ENCODE measurements at places on chromosomes 2 and 18.
A peak's percentile ranks its signal among the peaks of the same experiment; 100 is the strongest.

- ATAC-seq, result peak; percentile 32
Measured at GRCh38 chr2:181995289-181995688, 9.6 kb downstream of the PPP1R1C start.

GRCh38 chr2:23924589-23925359 lies 2.1 kb downstream of the ATAD2B start:
- no peak for ATAC-seq

DNA sequence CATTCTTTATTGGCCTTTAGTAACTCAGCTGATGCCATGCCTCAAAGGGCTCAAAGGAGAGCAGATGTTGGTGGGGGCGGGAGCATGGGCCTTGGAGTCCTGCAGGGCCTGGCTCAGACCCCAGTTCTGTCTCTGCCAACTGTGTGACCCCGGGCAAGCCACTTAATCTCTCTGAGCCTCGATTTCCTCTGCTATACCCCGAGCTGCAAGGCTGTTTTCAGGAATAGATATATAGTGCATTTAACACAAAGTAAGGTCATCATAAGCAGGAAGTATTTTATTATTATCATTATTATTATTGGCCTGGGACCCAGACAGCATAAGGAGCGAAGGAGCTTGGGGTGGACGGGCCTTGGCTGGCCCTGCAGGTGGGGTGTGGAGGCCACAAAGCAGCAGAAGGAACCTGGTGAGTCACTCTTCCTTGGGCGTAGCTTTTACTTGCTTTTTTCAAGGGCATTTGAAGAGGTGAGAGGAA lies 162.7 kb downstream of the INHBB start:
- no peak for ATAC-seq

DNA sequence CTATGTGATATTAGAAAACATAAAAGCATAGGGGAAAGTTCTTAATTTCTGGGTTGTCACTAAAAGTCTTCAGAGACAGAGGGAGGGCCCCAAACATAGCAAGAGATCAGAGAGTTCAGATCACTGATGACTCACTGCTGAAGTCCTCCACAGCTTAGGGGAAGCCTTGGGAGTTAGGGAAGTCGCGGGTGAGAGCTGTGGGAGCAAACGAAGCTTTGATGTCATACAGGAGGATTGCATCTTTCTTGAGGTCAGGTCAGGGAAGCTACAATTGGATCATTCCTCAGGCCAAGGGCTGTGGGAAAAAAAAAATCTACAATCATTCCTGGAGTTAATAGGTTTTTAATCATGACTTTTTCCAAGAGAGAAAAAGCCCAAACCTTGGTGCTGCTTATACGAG lies 96.2 kb downstream of the COPS8 start:
- ATAC-seq, result peak; percentile 90

- no peak for ATAC-seq
Measured at GRCh38 chr18:63046375-63046774, 273.2 kb downstream of the BCL2 start.

DNA sequence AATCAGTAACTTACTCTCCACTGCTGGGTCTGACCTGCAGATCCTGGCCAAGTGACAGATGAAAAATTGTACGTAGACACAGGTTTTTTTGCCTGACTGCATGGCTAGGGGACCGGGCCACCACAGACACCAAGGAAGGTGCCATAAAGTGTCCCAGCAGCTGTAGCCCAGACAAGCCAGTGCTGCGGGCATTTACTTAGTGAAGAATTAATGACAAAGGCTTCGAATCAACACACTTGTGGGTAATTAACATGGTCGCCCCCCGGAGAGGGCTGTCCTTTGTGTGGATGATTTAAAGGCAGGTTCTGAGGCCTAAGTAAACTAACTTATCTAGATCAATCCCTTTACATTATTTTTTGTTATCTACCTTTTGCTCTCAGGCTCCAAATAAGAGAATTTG lies 1709.1 kb upstream of the LRRTM1 start:
- ATAC-seq, result no peak

DNA sequence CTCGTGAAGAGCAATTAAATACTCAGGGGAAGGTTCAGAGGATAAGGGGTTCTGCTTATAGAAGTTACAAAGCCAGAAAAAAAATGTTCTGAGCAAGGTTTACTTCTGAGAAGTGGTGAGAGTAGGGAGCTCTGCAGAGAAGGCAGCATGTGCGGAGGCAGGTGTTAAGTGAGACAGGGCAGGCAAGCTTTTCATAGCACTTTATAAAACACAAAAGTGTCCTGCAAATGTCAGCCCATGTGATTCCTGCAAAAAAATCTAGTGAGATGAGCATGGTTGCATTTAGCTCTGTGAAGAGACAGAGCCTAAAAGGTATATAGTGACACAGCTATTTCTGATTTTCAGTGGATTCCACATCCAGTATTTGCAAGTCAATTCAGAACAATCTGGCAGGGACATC lies 223.8 kb upstream of the SYT4 start:
- ATAC-seq, result no peak

DNA sequence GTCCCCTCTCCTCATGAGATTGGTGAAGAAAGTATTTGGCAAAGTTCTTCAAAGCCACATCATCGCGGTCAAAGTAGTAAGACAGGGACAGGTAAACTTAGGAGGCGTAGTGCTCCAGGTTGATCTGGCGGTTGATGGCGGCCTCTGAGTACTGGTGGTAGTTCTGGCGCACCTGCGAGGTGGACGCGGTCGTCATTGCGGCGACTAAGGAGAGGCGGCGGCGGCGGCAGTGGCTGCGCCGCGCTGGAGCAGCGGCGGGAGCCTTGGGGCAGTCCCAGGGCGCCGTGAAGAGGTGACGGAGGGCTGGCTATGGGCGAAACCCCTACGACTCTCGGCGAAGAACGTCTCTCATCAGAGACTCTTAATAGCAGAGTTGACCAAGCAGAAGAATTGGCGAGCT lies 107.2 kb upstream of the UBE2E3 start:
- ATAC-seq, result no peak

- ATAC-seq, result no peak
Measured at GRCh38 chr2:153575171-153575853, 96.8 kb upstream of the RPRM start.

DNA sequence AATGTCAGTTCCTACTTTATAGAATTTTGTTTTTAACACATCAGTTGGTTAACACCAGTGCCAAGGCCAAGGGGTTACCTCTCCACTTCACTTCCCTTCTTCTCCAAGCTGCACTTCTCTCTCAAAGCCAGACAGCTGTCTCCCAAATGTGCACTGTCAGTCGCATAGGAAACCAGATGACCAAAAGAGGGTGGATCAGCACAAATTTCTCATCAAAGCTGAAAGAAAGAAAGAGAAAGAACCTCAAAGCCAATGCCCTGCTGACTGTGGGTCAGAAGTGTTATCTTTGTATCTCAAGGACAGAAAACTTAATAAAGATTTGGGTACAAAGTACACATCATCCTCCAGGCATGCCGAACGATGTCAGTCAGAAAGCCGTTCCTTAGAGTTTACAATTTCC lies 32.2 kb downstream of the SPATS2L start:
- ATAC-seq, result no peak

DNA sequence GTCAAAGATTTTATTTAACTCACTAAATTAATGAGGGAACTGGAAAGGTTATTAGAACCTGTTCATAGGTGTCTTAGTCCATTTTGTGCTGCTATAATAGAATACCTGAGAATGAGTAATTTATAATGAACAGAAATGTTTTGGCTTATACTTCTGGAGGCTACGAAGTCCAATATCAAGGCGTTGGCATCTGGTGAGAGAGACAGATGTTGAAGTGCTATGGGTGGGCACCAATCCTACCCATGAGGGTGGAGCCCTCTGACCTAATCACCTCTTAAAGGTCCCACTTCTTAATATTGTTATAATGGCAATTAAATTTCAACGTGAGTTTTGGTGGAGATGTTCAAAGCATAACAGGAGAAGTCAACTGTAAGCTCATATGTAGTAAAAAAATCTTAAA lies 5.1 kb downstream of the RPIA start:
- ATAC-seq, result no peak

DNA sequence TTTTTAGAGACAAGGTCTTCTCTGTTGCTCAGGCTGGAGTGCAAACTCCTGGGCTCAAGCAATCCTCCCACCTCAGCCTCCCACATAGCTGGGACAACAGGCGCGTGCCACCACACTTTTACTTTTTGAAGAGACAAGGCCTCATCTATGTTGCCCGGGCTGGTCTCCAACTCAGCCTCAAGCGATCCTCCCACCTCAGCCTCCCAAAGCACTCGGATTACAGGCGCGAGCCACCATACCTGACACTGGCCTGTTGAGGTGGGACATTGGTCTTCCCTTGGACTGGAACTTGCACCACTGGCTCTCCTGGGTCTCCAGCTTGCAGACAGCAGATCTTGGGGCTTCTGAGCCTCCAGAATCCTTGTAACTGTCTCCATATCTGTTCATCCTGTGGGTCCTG lies 75.6 kb downstream of the NDUFA10 start:
- ATAC-seq, result no peak

GRCh38 chr2:84417453-84418145 lies 41.5 kb downstream of the SUCLG1 start:
- no peak for ATAC-seq

DNA sequence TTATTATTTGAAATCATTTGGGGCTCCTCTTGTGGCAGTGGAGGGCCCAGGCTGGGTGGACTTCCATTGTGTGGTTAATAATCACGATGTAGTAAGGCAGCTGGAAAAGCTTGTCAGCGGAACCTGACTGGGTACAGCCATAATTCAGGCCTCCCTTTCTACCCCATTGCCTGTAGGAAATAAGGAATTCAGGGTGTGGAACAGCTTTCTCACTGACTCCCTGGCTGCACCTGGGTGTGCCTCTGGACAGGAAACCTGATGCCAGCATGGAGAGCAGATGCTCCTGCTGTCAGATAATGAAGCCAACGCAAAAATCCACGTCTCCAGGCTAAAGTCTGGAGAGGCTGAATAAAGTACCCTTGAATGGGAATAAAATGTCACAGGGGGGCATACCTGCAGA lies 44.2 kb downstream of the LYPD6B start:
- ATAC-seq, result peak; percentile 46

DNA sequence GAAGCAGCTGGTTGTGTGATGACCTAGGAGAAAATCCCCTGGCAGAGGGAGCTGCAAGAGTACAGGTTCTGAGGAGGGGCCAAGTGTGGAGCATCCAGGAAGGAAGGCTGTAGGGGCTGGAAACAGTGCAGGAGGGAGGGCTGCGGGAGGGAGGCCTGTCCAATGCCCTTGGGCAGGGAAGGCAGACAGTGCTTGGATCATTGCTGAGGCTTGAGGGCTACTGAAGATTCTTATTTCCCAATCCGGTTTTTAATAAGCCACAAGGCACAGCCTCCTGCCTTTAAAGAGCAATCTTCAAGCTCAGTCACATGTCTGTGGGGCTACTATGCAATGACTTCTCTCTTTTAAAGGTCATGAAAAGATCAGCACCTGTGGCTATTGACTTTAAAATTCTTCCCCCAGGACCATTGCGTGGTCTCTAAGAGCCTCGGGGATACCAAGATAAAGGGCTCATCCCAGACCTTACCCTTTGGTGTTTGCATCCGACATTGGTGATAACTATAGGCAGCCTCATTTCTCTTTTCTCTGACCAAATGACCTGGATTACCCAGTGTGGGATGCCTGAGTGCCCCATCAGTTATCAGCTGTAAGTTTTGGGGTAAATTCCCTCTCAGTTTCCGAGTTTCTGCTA lies 149.6 kb downstream of the DOCK10 start:
- no peak for ATAC-seq

GRCh38 chr2:233039846-233040530 lies 7.5 kb downstream of the NEU2 start:
- no peak for ATAC-seq

DNA sequence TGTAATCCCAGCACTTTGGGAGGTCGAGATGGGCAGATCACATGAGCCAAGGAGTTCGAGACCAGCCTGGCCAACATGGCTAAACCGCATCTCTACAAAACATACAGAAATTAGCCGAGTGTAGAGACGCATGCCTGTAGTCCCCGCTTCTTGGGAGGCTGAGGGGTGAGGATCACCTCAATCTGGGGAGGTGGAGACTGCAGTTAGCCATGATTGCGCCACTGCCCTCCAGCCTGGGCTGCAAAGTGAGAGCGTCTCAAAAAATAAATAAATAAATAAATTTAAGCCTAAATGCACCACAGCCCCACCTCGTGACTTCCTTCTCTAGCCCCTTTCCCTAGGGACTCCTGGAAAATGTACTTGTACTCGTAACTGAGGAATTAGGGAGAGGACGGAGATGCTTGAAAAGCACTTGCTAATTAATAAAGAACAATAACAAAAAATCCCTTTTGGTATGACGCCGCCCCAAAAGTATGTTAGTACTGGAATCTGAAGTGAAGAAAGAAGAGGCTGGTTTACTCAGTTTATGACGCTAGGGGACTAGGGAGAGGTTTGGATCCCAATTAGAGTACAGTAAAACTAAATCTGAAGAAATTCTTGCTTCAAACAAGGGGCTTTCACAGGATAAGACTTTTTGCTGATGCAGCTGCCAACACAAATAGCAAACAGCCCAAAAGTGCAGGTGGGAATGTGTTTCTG lies 887 bp upstream of the ZNF396 start:
- ATAC-seq, result no peak

DNA sequence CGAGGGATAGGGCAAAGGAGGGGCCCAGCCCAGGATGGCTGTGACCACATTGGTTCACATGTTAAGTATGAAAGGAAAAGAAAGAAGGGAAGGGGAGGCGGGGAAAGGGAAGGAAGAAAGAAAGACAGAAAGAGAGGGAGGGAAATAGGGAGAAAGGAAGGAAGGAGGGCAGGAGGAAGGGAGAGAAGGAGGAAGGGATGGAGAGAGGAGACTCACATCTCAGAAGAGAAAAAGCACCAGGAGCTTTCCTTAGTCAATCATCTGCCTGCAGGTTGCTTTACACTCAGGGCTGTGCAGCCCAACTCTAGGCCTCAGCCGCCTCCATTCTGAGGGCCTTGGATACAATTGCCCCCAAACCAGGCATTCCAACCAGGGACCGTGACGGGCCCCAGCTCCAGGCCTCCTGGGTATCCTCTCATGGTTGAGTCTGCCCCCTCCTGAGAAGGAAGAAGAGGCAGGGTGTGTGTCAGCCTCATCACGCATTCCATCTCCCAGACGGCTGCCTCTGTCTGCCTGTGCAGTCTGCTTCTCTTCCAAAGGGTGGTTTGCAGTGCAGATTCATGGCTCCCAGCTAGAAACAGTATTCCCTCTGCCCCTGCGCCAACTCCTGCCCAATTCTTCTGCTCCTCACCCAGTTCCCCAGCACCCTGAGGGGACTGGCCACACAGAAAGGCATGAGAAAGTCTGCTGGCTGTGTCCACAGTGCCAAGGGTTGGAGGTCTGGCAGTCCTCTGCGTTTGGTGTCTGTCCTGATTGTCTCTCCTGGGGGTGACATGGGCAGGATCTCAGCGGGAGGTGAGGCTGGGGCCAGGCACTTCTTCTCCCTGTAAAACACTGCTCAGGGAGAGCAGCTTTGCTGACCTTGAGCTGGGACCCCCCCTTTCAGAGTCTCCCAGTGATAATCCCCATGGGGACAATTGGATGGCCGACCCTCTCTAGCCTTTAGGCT lies 163.3 kb downstream of the SMAD7 start:
- peak; percentile 88 for ATAC-seq

GRCh38 chr2:58730764-58731487 lies 489.8 kb upstream of the FANCL start:
- ATAC-seq, result no peak

- no peak for ATAC-seq
Measured at GRCh38 chr18:42025491-42025890, 70.5 kb downstream of the PIK3C3 start.

GRCh38 chr2:153294199-153294786 lies 184.3 kb downstream of the RPRM start:
- ATAC-seq, result no peak

- ATAC-seq, result no peak
Measured at GRCh38 chr2:8438996-8439395, 242.9 kb upstream of the ID2 start.

- no peak for ATAC-seq
Measured at GRCh38 chr2:161974461-161974860, 99.6 kb downstream of the DPP4 start.

- peak; percentile 97 for ATAC-seq
Measured at GRCh38 chr2:36663851-36664695, 32.4 kb upstream of the VIT start.
